ENCODE measurements at places on chromosomes 6 and 20.

DNA sequence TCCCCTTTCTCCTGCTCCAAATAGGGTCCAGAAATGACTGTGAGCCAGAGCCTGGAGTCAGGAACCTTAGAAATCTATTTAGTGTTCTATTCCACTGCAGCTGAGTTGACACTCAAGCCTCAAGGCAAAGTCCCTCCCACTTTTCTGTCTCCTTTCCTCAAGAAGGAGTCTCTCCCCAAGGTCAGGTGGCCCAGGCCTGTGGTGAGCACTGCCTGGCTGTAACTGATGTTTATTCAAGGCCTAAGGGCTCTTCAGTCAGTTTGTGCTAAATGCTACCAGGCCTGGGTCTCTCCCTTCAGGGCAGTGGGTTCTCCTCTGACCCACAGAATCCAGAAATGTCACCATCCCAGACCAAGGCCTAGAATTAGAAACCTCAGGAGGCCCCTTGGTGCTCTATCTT, 1042.9 kb upstream of the EPHA7 start:
- no peak for DNase-seq

DNA sequence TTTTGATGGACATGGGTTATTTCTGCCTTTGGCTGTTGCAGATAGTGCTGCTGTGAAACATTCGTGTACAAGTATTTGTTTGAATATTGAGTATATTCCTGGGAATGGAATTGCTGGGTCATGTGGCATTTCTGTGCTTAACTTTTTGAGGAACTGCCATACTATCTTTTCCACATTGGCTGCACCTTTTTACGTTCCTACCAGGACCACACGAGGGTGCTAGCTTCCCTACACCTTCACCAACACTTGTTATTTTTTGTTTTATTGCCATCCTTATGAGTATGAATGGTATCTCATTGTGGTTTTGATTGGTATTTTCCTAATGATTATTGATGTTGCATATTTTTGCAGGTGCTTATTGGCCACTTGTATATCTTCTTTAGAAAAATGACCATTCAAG, 47.8 kb upstream of the PLCG1 start:
- DNase-seq: no peak

- DNase-seq: no peak
Measured at GRCh38 chr6:169082817-169083507, 170.7 kb downstream of the THBS2 start.

DNA sequence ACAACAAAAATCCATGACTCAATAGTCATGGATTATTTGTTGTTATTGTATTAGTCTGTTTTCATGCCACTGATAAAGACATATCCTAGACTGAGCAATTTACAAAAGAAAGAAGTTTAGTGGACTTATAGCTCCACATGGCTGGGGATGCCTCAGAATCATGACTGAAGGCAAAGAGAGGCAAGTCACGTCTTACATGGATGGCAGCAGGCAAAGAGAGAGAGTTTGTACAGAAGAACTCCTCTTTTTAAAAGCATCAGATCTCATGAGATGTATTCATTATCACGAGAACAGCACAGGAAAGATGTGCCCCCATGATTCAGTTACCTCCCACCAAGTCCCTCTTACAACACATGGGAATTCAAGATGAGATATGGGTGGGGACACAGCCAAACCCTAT, 144.3 kb upstream of the PLCB4 start:
- DNase-seq: no peak

GRCh38 chr20:37245216-37246150, 16.1 kb downstream of the GHRH start:
- no peak for DNase-seq

DNA sequence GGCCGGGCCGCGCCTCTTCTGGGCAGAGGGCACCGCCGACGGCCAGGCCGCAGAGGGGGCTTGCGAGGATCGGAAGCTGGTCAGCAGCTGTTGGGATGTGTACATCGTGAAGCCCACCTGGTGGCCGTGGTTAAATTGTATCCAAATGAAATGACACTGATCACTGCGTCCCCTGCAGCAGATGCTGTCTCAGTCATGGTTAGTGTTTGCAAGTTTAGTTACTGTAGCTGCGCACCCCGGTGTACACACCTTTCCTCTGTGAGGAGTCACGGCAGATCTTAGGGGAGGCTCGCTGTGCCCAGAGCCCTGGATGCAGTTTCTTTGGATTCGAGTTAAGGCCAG, 653 bp downstream of the NAA20 start:
- DNase-seq: no peak

GRCh38 chr6:135851442-135852271, at the start of gene PDE7B:
Gene PDE7B (plus strand): TSS chr6:135851701.
- peak; percentile 11 for DNase-seq

GRCh38 chr6:144075875-144076274, 19.5 kb downstream of the SF3B5 start:
- DNase-seq: no peak

DNA sequence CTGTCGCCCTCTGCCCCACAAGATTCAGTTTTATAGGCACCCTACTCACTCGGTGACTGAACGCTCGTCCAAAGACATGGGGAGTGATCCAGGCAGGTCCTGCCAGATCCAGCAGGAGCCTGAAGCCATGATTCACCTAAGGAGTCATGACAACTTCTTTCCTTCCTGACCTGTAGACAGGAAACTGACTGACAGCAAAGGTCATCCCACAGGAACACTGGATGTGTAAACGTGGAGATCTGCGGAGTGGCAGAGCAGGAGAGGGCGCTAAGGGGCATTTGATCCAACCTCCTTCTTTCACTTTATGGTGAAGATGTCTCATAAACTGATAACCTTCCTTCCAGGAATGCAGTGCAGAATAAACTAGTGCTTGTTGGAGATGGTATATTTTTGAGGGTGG, 192.2 kb downstream of the GJA10 start:
- DNase-seq: no peak

DNA sequence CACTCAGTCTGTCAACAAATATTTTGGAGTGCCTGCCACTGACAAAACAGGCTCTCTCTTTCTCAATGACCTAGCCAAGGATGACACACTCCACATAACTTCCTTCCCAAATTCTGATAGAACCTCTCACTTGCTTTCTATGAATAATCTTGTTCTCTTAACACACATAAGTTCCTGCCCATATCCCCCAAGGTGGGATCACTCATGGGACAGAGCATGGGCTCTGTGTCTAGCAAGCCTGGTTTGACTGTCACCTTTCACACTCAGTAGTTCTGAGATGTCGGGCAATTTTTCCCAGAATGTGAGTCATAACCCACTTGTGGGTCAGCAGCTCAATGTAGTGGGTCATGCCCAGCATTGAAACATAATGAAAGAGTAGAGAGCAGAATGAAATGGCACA, 78.1 kb downstream of the LRFN2 start:
- no peak for DNase-seq

GRCh38 chr20:23151008-23151703, 65.0 kb upstream of the CD93 start:
- DNase-seq: no peak

DNA sequence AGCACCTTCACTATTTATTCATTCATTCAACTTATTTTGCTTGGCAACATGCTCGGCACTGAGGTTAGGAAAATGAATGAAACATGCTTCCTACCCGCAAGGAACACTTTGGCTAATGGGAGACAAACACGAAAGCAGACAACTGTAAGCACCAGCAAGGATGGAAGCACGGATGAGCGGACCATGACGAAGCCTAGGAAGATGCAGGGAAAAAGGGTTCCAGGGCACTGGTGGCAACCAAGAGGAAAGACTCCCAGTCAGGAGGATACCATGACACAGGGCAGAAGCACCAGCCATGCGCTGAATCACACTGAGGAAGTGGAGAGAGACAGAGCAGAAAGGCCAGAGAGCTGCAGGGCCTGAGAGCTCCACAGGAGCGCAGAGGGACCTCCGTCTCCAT, 9.8 kb downstream of the PDE10A start:
- DNase-seq: no peak

GRCh38 chr6:112413780-112414179, 66.7 kb downstream of the RFPL4B start:
- no peak for DNase-seq

GRCh38 chr6:24064106-24064505, 61.9 kb upstream of the NRSN1 start:
- no peak for DNase-seq

- DNase-seq: no peak
Measured at GRCh38 chr6:64520050-64520449, 884.4 kb downstream of the PHF3 start.

GRCh38 chr6:142887517-142887916, 57.5 kb downstream of the HIVEP2 start:
- DNase-seq: no peak

DNA sequence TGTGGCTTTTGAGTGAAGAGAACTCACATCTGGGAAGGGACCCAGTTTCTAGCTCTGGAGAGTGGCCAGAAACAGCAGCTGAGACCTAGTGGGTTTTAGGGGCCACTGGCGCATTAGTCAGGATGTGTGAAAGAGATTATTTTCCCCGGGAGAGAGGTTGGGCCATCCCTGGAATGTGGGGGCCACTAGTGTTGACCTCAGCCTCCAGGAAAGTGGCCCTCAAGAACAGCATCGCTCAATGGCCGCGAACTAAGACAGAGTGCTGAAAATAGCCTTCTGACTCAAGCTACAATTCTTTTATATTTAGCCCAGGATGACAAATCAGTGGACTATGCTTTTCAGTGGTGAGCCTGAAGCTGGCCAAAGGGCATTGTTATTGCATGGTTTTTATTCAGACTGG, 210.4 kb upstream of the RNF24 start:
- no peak for DNase-seq

GRCh38 chr6:155056756-155057155, 61.6 kb downstream of the TIAM2 start:
- DNase-seq: no peak

DNA sequence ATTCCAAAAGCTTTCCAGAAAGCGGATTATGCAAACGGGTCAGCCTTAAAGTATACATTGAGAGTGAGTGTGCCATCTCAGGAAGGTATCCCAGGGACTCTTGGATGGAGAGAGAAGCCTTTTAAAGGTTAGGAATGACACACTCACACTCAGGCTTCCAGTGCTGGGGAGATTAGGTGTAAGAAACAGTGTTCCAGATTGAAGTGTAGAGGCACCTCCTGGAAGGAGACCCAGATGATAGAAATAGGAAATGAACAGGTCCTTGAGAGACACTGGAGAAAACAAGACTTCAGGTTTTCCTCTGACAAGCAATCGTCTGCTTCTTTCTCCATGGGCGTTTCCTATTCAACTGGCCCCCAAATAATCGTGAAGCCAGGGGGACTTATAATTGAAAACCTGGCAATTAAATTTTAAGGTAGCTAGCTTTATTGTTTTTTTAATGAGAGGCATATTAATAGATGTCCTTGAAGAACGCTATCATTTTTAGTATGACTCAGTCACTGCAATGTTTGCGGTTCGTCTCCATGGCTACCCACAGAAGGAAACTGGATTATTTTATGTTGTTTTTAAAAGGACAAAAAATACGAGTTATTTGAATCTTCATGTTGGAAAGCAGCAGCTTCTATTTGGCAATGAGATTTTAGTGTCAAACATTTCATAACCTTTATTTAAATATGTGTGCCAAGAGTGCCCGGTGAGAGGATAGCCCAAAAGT, 85.3 kb downstream of the TRMT6 start:
- no peak for DNase-seq

- DNase-seq: no peak
Measured at GRCh38 chr6:17042422-17043147, 59.3 kb upstream of the STMND1 start.

DNA sequence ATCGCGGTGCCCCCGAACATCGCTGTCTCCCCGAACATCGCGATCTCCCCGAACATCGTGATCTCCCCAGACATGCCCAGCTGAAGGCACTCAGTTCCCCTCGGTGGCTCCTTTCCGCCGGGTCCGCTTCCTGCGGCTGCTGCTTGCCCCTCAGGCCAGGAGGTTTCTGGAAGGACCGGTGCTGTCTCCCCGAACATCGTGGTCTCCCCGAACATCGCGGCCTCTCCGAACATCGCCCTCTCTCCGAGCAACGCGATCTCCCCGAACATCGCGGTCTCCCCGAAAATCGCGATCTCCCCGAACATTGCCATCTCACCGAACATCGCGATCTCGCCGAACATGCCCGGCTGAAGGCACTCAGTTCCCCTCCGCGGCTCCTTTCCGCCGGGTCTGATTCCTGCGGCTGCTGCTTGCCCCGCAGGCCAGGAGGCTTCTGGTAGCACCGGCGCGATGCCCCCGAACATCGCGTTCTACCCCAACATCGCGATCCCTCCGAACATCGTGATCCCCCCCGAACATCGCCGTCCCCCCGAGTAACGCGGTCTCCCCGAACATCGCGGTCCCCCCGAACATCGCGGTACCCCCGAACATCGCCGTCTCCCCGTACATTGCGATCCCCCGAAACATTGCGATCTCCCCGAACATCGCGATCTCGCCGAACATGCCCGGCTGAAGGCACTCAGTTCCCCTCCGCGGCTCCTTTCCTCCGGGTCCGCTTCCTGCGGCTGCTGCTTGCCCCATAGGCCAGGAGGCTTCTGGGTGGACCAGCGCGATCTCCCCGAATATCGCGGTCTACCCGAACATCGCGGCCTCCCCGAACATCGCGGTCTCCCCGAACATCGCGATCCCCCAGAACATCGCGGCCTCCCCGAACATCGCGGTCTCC, 808 bp downstream of the ULBP1 start:
- no peak for DNase-seq

- no peak for DNase-seq
Measured at GRCh38 chr20:9408422-9409300, 105.7 kb upstream of the LAMP5 start.

GRCh38 chr6:73691512-73691911, 4.5 kb upstream of the CD109 start:
- no peak for DNase-seq

- DNase-seq: no peak
Measured at GRCh38 chr6:150899231-150899630, 33.7 kb downstream of the MTHFD1L start.

GRCh38 chr6:154751011-154751800, 18.0 kb downstream of the SCAF8 start:
- DNase-seq: no peak

GRCh38 chr20:25632940-25633790, 9.4 kb upstream of the NANP start:
- DNase-seq: no peak

DNA sequence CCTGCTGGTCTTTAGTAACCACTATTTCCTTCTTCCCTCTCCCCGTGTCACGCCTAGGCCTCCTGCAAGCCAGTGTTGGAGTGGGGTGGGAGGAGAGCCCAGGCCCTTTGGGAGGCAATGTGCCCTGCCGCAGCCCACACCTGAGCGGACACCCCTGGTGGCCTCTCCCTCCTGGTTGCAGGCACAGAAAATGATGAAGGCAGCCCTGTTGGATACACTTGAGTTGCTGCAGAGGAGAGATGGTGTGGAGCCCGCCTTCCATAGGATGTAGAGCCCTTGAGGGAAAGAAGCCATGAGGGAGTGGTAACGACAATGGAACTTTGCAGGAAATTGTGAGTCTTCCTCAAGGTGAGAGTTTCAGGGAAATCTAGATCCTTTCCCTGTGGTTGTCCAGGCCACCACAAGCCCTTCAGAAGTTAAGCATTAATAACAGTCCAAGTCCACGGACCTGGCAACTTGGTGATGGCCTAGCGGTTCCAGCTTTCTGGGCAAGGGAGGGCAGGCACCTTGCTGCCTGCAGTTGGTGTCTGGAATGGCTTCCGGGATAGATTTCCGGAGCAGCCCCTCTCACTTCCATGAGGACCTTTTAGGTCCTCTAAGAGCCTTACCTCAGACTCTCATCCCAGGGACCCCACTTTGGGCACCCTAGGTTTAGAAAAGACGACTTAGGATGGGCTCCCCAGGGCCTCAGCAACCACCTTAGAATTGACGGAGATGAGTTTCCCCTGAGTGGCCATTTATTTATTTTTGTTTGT, 67.3 kb upstream of the NXT1 start:
- no peak for DNase-seq

GRCh38 chr20:13874394-13875157, 89.7 kb downstream of the NDUFAF5 start:
- DNase-seq: no peak

Data from thoracic aorta (tissue), 2 donors.